ENCODE measurements at places on chromosomes 5 and 9.

DNA sequence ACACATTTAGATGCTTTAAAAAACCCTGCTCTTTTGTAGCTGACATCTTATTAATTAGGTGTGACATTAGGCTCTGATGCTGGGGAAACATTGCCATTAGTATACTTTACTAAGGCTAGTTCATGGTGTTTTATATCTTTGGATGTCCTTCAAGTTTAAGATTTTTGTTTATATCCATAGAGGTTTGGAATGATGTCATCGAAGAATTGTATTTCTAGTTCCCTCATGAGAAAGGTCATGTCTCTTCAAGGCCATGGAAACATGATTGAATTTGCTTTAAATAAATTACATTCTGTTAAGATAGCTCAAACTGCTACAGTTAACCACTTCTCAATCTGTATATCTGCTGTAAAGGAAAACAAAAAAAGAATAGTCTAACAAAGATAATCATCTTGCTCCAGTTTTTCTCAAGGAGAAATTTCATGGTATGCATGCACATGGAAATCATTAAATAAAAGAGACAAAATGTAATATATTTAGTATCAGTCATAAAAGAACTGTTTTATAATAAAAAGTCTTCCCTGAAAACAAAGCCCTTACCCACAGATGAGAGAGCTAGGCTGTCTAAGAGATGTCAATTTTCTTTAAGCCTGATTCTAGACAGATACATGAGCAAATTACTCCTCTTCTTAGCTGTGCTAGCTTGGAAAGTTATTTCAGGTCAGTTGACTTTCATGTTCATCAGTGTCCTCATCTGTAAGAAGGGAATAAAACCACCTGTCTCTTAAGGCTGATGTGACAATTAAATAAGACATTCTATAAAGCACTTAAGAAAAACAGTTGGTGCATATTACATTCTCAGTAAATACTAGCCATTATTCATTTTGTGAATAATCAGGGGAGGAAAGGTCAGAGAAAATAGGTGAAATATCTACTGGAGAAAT lies 25.0 kb upstream of the STARD4 start:
- peak; percentile 37 for DNase-seq

DNA sequence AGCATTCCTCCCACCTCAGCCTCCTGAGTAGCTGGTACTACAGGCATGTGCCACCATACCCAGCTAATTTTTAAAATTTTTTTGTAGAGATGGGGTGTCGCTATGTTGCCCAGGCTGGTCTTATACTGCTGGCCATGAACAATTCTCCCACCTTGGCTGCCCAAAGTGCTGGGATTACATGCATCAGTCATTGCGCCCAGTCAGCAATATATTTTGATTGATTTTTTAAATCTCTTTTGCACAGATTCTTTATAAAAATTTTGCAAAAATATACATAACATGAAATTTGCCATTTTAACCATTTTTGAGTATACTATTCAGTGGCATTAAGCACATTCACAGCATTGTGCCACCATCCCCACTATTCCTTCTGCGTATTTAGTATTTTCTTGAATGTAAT lies 94.0 kb downstream of the INVS start:
- DNase-seq = no peak

DNA sequence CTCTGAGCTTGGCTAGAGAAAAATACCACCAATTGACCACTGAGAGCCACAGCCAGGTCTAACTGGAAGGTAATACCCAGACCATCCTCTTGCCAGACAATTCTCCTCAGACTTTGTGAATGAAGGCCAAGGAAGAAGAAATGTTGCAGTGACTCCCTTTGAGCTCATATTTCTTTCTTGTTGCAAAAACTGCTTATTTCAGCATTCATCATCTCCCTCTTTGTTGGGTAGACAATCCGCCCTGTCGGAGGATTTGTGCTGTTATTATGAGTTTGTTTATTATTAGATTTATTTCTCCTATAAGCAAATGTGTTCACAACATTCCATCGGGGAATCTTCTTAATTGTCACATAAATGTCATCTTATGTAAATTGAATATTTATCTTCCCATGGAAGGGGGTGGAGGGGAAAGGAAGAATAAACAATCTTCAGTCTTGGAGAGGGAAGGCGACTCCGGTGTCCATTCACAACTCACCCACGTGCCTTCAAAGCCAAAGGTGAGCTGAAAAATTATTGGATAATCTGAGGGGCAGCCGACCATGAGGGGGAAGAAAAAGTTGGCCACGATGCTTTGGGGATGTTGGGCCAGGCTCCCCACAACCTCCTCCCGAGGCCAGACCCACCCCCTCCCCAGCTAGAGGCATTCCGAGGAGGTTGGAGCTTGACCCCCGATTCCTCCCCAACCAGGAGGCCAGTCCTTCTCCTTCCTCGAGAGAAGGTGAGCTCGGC lies 1.8 kb upstream of the JADE2 start:
- DNase-seq = no peak

DNA sequence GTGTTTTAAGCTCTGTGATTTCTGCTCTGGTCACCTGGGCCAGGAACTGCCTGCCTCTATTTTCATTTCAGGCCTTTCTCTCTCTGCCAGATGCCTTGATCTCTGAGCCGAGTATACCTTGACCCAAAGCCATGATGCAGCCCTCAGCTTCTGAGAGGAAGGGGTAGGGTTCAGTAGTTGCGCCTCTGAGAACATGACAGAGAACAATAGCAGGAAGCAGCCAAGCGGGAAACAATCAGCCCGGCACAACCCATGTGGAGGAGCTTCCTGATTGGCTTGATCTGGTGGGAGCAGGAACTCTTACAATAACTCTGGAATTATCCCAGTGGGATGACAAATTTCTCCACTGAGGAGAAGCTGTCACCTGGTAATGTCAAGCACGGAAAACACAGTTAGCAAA lies 127.4 kb downstream of the PALM2AKAP2 start:
- peak; percentile 52 for DNase-seq

DNA sequence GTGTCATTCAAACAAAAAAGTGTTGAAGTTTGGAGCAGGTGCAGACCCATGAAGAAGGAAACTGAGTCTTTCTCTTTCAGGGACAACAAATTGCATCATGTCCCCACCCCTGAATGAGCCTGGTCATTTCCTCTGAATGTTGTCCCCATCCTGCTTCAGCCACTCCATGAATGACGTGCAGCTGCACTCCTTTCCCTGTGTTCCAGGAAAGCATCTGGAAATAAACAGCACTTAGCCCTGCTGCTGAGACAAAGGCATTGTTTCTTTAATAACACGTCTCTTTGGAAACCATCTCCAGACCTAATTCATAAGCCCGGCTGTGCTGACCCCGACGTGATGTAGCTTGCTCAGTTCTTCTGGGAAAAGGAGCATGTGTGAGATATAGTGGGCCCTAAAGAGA lies 682.3 kb downstream of the BRINP1 start:
- DNase-seq = peak; percentile 3

DNA sequence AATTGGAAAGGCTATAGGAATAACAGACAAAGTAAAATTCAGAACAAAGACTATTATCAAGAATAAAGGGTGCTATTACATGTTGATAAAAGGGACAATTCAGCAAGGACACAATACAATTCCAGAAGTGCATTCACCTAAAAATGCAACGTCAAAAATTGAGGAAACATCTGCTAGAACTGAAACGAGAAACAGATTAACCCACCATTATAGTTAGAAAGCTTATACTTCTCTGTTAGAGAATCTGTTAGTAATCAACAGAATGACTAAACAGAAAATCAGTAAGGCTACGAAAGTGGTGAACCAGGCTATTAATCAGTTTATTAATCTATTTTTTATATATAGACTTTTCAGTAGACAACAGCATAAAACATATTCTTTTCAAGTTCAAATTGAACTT lies 14.8 kb downstream of the FCN1 start:
- no peak for DNase-seq

- no peak for DNase-seq
Observed at GRCh38 chr9:99947395-99947794, 40.9 kb downstream of the STX17 start.

GRCh38 chr5:128287740-128288139 lies 204.2 kb downstream of the SLC12A2 start:
- DNase-seq = no peak

- DNase-seq = no peak
Observed at GRCh38 chr5:108638021-108638420, 109.7 kb upstream of the FER start.

DNA sequence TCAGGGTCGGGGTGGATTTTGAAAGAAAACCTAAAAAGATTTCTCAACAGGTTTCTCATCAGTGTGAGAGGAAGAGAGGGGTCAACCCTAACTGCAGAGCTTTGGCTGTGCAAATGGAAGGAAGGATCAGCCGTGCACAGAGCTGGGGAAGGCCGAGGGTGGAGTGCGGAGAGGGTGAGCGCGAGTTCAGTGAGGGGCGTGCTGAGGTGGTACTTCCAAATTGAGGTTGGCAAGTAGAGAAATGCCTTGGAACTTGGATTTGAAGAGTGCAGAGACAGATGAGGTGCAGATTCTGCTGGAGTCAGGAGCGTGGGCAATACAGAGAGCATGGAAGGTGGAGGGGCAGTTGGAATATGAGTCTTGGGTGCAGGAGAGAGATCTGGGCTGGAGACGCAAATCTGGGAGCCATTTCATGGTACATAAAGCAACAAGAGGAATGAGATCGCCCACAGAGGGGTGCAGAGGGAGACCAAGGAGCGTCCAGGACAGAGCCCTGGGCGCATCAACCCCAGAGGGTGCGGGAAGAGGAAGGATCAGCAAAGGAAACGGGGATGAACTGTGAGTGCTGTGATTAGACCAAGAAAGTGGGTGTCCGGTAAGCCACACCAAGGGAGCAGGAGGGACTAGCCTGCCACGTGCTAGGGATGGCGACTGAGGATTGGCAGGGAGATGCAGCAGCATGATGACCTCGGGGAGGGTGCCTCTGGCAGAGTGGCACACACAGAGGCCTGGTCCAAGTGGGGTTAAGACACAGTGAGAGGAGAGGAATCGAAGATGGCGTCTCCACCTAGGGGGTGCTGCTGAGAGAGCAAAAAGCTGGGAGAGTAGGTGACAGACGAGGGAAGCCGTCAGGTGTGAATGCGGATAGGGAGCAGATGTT lies 105.8 kb downstream of the ADAMTS2 start:
- no peak for DNase-seq

DNA sequence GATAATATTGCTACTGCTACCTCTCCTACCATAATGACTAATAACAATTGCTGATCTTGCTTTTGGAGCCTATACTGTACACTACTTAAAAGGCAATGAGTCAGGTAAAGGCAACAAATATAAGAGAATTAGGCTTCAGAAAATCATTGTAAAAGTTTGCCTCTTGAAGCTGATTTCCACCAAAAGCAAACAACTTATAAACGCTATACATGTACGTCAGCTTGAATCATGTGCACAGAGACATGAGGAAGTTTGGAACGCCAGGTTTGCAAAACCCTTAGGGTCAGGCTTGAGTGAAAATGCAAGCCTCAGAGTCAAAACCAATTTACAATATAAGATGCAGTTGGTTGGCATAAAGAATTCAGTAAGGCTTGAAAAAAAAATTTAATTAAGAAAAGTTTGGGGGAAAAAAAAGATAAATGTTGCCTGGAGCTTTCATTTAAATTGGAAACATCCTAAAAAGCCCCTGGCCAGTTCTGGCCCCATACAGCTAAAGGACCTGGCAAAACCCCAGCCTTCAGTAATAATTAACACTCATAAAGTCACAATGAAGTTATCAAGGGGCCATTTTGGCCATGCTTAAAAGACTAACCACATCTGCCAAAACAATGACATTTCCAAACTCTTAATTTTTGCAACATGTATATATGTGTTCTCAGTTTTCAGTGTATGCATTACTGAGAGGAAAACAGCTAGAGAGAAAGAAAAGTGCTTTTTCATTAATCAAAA lies 181.0 kb upstream of the NFIL3 start:
- peak; percentile 8 for DNase-seq

GRCh38 chr5:1515921-1516571 lies 7.7 kb downstream of the LPCAT1 start:
- DNase-seq = no peak

- no peak for DNase-seq
Observed at GRCh38 chr5:10441992-10442435, 335 bp downstream of the ROPN1L start.

Measured in eye (tissue), 1 donor.